ENCODE measurements at places on chromosomes 7 and 10. TPM values are rescaled to one million over a fixed set of nuclear protein-coding genes. Genes with fewer than 3 reads are reported as not detected.
A peak's percentile ranks its signal among the peaks of the same experiment; 100 is the strongest.

Gene ELFN1
- total RNA-seq = 0.81 TPM

GRCh38 chr7:148540041-148540738, 50.4 kb upstream of the C7orf33 start:
- peak; percentile 59 for DNase-seq

- no peak for DNase-seq
Measured at GRCh38 chr7:20440472-20441105, 109.9 kb downstream of the ITGB8 start.

GRCh38 chr10:101233863-101234262, 4.6 kb upstream of the LBX1 start:
- no peak for DNase-seq

DNA sequence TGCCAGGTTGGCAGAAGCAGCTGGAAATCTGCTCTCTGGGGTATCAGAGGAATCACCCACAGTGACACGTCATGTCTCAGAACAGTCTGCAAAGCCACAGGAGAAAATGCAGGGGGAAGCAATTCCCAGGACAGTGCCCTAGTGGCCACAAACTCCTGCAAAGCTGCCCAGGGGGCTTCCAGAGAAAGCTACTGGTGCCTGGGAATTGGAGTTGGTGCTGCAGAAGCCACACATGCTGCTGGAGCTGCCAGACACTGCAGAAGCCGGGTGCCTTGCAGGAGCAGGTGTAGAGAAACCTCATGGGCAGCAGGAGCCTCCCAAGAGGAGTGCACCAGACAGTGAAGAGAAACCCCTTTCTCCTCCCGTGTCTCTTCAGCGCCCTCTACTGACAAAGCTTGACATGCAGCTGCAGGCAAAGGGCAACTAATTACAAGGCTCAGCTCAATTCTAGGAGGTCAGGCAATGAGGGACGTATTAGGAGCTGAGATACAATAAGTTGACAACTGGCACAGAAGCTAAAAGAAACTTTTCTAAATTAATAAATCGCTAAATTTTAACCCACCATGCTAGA, 30.2 kb upstream of the NUB1 start:
- no peak for DNase-seq

DNA sequence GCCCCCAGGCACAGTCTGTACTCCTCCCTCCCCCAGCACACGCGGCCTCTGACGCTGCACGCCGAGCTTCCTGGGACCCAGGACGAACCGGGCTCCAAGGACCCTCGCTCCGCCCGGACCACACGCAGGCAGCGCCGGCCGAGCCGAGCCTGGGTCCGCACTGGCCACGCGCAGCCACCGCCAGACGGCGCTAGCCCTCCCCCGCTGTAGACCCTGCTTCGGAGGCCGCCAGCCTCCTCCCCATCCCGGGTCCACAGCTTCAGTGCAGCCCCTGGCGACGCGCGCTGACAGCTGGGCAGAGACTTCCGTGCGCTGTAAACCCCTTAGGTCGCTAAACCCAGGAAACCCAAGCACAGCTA, 936 bp upstream of the TCERG1L start:
- DNase-seq = no peak

GRCh38 chr10:35182631-35183510, 56.2 kb downstream of the CREM start:
- no peak for DNase-seq

GRCh38 chr10:77776487-77776886, 138.9 kb upstream of the KCNMA1 start:
- DNase-seq = no peak

DNA sequence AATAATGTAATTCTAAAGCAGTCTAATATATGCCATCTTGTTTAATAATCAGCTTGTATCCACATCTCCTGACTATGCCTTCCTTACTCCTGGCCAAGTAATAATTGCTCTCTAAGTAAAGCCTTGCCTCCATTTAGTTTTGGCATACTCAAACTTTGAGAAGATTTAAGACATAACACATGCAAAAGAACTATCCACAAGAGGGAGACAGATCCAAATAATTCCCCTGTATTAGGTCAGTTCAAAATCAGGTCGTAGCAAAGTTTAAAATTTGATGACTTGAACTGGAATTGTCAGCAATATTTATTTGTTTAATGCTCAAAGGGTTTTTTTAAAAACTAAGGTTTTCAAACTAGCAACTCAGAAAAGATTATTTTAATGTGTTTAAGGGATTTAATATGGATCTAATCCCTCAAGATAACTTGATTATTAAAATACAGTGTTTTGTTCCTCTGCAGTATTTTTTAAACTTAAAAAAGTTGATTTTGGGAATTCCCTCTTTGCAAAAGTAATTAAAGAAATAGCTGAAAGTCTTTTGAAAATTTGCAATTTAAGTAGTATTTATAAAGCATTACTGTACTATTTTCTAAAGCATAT, 95.3 kb downstream of the HDAC9 start:
- no peak for DNase-seq

GRCh38 chr10:118980870-118981269, 48.6 kb upstream of the NANOS1 start:
- DNase-seq = no peak

DNA sequence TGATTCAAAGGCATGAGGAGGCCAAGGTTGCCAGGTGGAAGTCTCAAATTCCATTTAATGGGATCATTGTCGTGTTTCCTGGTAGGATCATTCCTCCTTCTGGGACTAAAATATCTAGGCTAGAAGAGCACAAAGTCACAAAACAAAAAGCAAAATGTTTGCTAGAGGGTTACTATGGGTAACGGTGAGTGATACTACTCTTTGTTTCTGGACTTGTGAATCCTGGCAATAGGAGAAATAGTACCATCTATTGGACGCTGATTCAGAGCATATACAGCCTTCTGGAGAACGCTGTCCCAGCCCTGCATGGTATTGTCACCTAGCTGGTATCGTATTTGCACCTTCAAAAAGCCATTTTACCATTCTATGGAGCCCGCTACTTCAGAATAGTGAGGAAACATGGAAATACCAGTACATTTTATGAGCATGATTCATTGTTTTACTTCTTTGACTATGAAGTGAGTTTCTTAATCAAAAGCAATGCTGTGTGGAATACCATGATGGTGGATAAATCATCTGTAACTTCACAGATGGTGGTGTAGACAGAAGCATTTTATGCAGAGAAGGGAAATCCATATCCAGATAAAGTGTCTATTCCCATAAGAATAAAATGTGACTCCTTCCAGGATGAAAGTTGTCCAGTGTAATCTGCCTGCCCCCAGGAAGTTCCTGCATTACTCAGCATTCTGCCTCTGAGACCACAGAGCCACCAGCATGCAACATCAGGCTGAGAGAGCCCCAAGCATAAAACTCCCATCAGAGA, 361.0 kb downstream of the ETV1 start:
- DNase-seq = no peak
